ENCODE measurements at places on chromosomes 16 and 17. TPM values are rescaled to one million over a fixed set of nuclear protein-coding genes. Genes with fewer than 3 reads are reported as not detected.

- no peak for DNase-seq
These were observed 31.1 kb downstream of the PPM1E start for GRCh38 chr17:58786586-58787295.

DNA sequence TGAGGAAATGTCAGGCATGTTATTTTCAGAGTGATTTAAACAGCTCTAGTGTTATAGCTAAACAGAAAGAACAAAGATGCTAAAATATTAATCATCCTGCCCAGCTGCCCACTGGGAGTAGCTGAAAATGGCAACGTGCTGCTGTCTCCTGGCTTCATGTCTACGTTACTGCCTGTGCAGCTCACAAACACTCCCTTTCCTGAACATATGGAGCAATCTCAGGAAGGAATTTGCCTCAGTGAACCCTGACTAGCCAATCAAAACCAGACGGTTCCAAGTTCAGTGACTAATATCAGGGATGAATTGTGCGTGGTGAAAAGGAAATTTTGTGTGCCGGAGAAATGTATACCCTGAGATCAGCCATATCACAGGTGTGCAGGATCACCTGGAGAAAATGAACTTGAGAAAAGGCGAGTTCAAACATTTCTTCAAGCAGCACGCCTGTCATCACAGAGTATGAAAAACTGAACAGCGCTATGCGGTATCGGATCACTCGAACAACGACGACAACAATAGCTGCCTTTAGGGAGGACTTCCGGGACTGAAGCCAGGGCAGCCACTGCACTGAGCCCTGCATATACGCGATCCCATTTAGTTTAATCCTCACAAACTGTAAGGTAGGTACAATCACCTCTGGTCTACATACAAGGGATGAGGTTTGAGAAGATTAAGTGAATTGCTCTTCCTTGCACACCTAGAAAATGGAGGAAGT is 110.3 kb downstream of the STX8 start:
- no peak for DNase-seq

DNA sequence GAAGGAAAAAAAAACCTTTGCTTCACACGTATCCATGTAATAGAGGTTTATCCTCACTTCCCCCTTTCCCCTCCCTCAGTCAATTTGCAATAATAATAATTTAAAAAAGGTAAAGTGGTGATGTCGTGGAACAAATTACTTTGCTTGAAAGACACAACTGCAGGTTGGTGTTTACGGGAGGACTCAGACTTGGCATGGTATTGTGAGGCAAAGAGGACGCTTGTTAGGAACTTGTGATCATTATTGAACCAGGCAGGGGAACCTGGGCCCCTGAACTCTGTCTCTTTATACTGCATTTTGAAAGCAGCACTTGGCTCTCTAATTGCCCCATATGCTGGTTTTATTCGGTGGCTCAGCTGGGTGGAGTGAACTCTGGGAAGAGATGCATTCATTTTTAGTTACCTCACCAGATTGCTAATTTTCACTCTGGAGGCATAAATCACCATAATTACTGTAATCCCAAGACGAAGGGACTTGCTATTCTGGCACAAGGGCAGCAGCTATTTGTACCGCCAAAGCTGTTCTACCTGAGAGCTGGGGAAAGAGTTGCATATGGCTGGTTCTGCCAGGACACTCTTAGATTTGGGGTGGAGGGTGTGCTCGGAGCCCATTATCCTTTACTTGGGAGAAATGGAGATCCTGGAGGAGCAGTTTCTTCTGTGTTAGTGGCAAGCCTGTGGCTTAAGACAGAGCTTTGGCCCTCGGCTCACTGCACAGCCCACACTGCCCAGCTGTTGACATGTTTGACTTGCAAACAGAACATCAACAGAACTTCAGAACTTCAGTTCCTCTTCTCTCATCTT is 5.7 kb upstream of the DHX8 start:
- DNase-seq, result no peak

DNA sequence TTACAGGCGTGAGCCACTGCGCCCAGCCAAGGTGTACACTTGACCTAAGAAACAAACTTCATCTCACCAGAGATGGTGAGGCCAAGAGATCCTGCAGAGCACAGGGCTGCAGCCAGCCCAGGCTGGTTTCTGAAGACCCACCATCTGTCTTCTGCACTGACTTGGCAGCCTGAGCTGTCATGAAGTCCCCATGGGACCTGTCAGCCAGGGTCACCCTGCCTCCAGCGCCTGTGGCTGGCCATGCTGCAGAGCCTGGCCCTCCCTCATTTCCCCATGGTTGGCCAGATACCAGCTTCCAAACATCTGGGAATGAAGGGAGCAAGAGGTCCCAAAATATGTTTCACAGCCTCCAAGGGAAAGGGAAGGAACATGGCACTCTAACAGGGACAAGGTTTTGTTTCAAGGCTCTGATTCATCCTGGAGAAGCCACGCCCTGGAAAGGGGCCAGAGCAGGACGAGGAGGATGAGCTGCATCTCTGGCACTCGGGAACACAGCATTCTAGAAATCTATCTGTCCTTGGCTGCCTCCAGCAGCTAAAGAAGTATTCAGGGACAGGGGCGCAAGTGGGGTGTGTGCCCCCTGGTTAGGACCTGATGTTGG is 45.3 kb downstream of the DDX19A start:
- no peak for DNase-seq

DNA sequence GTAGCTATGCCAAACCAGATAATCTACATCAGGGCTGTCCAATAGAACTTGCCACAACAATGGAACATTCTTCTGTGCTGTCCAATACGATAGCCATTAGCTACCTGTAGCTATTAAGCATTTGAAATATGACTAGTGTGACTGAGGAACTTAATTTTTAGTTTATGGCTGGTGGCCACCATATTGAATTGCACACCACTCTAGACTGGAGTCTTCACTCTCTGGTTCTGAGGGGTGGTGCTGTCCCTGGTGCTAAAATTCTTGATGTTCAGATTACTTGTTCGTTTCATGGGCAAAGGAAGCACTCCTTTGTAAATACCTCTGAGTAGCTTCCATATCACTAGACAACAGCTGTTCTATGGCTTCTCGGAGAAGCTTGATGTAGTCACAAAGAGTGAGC is 296.6 kb downstream of the NPIPA8 start:
- no peak for DNase-seq

The FSCN2 gene
- not detected for polyA plus RNA-seq

The LHX1 gene
- polyA plus RNA-seq, result not detected

GRCh38 chr16:6081320-6081976 is 983.9 kb upstream of the EEF2KMT start:
- no peak for DNase-seq

DNA sequence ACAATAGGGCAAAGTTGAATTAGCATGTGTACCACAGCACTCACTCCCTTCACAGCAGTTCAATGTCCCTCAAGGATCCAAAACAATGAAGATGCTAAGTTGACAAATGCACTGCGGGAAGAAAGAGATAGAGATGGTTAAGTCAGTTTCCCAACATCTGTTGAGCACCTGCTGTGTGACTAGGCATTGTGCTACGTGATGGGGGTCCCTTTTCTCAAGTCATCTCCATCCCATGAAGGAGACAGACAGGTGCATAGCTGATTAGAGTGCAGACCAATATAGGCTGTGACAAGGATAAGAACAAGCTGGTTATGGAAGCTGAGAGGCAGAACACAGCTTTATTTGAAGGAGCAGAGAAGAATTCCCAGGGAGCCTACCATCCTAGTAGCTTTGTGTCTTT is 114.2 kb downstream of the HAPSTR1 start:
- DNase-seq, result no peak

- DNase-seq, result peak; percentile 38
These were observed 41.1 kb downstream of the MYO18A start for GRCh38 chr17:29138971-29139691.

The GRB2 gene
- polyA plus RNA-seq, result 130 TPM

The RNF43 gene
- 0.90 TPM for polyA plus RNA-seq

DNA sequence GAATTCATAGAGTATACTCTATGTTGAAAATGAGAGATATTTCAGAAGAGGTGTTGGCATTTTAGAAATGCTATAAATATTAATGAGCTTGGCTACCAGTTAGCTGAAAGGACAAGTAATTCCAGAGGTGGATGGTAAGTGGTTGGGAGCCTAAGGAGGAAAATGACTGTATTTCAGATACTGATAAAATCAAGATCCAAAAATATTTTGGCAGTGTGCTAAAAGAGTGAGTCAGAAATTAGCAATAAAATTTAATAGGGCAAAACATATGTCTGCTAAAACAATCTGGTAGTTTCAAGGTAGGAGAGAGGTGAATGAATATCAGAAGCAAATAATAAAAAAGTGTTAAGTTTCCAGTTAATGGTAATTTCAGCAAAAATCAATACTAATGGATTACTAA is 1287.9 kb downstream of the CDH8 start:
- no peak for DNase-seq

The NACA2 gene
- polyA plus RNA-seq, result not detected

The SLX1B gene
- 9.4 TPM for polyA plus RNA-seq

The TCAP gene
- not detected for polyA plus RNA-seq

The NF1 gene
- 11.0 TPM for polyA plus RNA-seq

- peak; percentile 28 for DNase-seq
These were observed 821 bp downstream of the SOCS7 start for GRCh38 chr17:38352245-38353085.

GRCh38 chr16:85316321-85316919 is 204.1 kb upstream of the CIBAR2 start:
- DNase-seq, result peak; percentile 43

The CCL8 gene
- polyA plus RNA-seq, result not detected

GRCh38 chr17:57555636-57556175 is 189.4 kb downstream of the CCDC182 start:
- no peak for DNase-seq

The TNP2 gene
- polyA plus RNA-seq, result not detected

DNA sequence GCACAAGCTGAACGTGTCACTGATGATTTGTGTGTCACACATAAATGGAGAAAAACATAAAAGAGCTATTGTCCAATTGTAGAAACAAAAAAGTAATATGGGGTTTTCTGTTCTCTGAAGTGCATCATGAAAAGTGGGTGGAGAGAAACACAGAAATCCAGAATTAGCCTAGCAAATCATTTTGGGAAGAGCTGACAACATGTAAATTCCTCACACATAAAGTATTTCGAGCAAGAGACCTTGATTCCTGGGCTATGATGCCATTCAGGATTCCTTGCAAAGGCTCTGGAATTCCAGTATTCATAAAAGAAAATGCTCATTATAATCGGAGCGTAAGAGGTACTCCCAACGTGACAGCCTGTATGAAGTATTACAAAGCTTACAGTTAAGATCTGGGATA is 1.1 kb downstream of the DCUN1D3 start:
- no peak for DNase-seq

GRCh38 chr17:78377858-78378224 is 608 bp upstream of the PGS1 start:
- no peak for DNase-seq

- peak; percentile 69 for DNase-seq
These were observed at the start of gene PNMT for GRCh38 chr17:39667945-39668924. Gene PNMT, plus strand, starts transcription at chr17:39668453. Its CDS starts 23 bp downstream, at chr17:39668476.

DNA sequence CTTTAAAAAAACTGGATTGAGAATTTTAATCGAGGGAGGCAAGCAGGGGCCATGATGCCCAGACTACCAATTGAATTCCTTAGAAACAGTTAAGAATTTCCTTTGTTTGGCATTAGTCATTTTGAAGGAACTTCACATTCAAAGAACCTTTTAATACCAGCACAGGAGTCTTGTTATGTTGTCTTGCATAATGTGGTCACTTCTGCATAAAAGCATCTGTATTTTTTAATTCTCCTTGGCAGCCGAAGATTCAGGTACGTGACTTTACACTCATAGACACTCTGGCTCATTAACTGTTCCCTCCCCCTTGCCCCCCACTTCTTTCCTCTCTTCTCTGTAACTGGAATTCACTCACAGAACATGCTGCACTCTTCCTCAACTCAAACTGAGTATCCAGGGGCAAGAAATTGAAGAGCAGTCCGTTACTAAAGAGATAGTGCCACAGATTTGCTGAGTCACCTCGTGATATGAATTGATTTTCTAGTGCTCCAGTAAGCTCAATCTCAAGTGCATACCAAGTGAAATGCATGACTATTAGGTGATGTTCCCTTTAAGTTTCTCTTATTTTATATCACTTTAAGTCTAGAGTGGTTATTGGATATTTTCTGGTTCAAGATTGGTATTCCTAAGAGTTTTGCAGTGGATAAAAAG is 572.2 kb upstream of the SOX9 start:
- no peak for DNase-seq

DNA sequence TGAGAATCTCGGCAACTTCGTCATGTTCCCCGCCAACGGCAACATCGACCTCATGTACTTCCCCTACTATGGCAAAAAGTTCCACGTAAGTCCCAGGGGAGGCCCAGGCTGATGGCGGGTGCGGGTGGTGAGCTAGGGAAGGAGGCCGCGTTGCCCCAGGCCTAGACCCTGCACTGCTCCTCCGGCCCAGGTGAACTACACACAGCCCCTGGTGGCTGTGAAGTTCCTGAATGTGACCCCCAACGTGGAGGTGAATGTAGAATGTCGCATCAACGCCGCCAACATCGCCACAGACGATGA is 4.8 kb downstream of the ATP1B2 start:
- no peak for DNase-seq

The NT5M gene
- 1.9 TPM for polyA plus RNA-seq

DNA sequence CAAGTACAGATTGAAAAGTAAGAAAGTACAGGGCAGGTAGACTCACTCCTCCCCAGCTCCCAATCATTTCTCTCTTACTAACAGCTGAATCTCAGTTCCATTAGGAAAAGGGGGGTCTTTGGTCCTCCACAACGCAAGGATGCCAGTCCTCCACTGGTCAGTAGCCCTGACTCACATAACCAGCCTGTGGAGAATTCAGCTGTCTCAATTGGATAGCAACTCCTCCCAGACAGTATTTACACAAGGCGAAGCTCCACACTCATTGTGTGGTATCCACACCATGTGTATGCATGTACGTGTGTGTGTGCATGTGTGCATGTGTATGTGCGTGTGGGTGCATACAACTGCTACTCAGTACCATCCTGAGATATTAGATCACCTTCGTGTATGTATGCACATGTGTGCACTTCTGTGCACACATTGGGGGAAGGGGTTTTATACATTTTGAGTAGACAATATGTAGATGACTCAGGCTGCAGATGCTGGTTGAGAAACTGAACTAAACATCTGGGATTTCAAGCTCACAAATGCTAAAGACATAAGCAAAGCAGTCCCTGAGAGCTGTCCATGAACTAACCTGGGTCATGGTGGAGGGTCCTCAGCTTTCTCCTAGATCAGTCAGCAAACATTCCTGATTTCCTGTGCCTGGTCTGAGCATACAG is 240.1 kb downstream of the SLC39A11 start:
- no peak for DNase-seq

GRCh38 chr16:22027633-22028032 is 19.7 kb downstream of the MOSMO start:
- no peak for DNase-seq

The LGALS9 gene
- 4.5 TPM for polyA plus RNA-seq

GRCh38 chr16:967077-967541 is 3.7 kb downstream of the LMF1 start:
- DNase-seq, result no peak

Measured in naive thymus-derived CD8-positive, alpha-beta T cell (primary cell).